ENCODE measurements at places on chromosomes 4 and X.

GRCh38 chrX:24563291-24564010 lies 83.7 kb downstream of the PCYT1B start:
- no peak for DNase-seq

GRCh38 chr4:139934057-139934707 lies 219.8 kb downstream of the MAML3 start:
- DNase-seq = no peak

DNA sequence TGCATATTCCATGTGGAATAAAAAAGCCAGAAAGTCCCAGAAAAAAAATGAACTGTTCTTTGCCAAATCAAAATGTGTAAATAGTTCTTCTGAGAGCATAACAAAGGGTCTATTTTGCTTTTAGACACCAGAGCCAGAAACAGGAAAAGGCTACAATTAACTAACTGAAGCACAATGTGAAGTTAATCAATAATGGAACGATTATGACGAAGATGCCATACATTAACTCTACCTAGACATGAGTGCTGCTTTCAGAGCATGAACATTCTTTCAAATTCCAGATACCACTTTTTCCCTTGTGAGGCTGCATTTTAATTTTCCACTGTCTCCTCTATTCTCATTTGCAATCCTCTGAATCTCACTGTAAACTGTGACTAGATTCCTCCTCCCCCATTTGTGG lies 48.7 kb upstream of the PHOX2B start:
- DNase-seq = no peak

DNA sequence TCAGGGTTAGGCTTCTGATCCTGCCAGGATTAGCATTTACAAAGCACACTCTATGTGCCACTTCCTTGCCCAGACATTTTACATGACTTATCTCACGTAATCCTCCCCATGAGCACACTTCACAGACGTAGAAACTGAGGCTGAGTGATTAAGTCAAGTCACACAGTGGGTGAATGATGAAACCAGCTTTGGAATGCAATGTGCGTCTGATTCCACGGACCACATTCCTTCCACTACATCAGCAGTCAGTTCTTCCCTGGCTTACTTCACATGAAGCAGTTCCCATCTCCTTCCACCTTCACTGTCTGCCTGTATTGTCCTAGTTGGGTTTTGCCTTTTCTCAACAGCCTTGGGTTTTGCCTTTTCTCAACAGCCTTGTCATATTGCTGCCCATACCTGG lies 134.3 kb upstream of the PPARGC1A start:
- DNase-seq = no peak

GRCh38 chr4:83599183-83599582 lies 63.3 kb downstream of the GPAT3 start:
- no peak for DNase-seq

- DNase-seq = no peak
These were observed 52.1 kb downstream of the CT47B1 start for GRCh38 chrX:120823556-120823955.

- DNase-seq = no peak
These were observed 56.1 kb upstream of the MSX1 start for GRCh38 chr4:4803216-4803911.

DNA sequence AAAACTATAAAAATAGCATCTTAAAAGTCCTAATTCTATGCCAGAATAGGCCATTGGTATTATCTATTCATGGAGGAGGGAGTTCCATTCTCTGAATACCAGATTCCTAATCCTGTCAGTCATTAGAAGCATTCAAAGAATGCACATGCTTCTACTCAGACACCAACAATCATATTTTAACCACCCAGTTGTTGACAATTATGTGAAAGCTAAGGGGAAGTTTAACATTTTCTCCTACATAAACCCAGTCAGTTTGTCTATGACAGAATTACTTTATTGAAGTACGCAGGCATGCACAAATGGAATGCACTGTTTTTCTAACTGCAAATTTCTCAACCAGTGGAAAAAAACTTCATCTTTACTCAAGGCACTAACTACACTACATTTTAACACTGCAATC lies 69.6 kb upstream of the MTNR1A start:
- no peak for DNase-seq

GRCh38 chr4:139455126-139455538 lies 1.2 kb downstream of the RAB33B start:
- no peak for DNase-seq

- no peak for DNase-seq
These were observed 22.8 kb upstream of the MAML3 start for GRCh38 chr4:140176735-140177134.

- no peak for DNase-seq
These were observed 72.5 kb downstream of the ACOX3 start for GRCh38 chr4:8368061-8368481.

DNA sequence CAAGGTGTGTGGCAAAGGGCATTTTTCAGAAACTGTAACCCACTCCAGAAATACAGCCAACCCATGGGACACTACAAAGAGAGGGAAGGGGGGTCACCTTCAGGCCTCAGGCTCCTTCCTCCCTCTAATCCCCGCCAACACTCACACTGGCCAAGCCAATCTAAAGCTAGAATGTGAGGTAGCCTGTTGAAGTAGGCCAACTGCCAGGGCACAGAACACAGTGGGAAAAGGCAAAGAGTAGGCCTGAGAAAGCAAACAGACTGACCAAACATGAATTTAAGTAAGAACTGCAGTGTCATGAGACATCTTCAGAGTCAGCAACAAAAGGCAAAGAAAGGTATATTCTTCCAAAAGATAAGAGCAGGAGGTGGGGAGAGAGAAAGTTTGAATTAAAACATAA lies 289.0 kb downstream of the HNRNPD start:
- DNase-seq = no peak

GRCh38 chrX:118152721-118153120 lies 36.1 kb upstream of the KLHL13 start:
- no peak for DNase-seq

- no peak for DNase-seq
These were observed 118.2 kb downstream of the PPP3CA start for GRCh38 chr4:101229116-101229515.

DNA sequence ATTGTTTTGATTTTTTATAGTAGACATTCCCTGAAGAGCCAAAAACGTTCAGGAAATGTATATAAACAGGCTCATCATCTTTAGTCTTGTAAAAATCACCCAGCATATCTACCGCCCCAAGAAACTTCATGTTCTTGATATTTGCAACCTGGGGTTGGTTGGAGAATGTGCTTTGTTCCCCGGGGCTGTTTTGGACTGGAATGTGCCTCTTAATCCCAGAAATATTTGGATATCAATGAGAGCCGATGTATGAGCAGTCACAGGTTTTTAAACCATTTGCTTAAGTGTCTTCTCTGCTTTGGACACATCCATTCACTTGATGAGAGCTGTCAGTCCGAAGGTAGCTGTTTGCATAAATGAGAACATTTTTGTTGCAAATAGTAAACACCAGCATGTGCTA lies 449.7 kb downstream of the PCDH7 start:
- DNase-seq = no peak

GRCh38 chr4:86452422-86452891 lies 92.6 kb upstream of the MAPK10 start:
- no peak for DNase-seq

DNA sequence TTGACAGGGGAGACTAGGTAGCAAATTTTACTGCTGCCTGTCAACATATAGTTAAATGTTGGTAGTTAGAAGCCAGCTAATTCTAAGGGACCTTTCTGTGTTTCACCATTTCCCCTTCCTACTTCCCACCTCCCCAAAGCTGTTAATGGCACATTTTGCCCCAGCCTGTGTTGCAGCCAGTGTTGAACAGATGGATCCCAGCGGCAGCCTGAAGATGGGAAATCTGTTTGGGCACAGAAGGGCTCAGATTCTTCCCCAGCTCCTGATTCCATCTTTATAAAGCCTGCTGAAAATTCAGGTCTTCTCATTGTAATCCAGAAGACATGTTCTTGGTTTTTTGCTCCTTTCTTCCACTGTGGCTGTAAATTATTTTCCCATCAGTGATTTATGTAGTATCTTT lies 89.0 kb downstream of the SPRY1 start:
- DNase-seq = no peak

- DNase-seq = no peak
These were observed 77.8 kb downstream of the KLHL13 start for GRCh38 chrX:118038614-118039365.

- DNase-seq = no peak
These were observed 182.0 kb upstream of the NEIL3 start for GRCh38 chr4:177127658-177128057.

- DNase-seq = no peak
These were observed 1.2 kb upstream of the QDPR start for GRCh38 chr4:17512973-17513665.

GRCh38 chrX:107374132-107374531 lies 75.3 kb upstream of the FRMPD3 start:
- DNase-seq = no peak

DNA sequence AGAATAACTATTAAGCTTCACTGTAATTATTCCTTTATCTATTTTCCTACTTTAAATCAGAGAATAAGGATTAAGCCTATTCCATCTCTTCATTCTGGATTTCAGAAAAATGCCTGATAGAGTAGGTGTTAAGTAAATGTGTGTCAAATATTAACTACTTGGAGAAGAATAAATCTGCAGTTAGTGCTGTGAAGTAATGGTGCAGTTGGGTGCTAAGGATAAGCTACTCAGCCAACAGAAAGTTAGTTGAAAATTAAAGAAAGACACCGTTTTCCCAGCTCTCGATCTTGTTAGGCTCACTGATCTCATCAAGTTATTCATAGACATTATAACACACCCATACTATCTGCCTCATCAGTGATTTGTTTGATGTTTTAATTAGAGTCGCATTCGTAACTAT lies 7.1 kb downstream of the PF4V1 start:
- no peak for DNase-seq

DNA sequence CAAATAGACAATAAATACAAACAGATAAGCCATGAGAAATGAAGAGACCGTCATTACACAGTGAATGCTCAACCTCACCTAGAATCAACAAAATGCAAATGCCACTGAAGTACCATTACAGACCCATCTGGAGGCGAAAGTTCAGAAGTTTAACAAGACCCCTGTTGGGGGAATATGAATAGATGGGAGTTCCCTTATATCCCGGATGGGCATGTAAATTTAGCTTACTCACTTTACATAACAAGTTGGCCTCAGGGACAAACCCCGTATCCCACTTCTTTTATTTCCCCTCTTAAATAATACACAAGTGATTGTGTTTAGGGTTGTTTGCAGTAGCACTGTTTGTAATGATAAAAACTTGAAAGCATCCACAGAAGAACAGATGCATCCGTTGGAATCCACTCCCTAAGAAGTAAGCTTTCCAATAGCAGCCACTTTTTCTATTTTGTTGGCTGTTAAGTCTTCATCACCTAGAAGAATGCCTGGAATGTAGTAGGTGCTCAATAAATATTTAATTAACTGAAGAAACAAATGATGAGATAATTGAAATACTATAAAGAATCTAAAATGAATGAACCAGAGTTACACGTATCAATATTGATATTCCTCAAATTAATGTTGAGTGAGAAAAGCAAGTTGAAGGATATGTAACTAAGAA lies 1076.3 kb upstream of the TENM3 start:
- DNase-seq = no peak

DNA sequence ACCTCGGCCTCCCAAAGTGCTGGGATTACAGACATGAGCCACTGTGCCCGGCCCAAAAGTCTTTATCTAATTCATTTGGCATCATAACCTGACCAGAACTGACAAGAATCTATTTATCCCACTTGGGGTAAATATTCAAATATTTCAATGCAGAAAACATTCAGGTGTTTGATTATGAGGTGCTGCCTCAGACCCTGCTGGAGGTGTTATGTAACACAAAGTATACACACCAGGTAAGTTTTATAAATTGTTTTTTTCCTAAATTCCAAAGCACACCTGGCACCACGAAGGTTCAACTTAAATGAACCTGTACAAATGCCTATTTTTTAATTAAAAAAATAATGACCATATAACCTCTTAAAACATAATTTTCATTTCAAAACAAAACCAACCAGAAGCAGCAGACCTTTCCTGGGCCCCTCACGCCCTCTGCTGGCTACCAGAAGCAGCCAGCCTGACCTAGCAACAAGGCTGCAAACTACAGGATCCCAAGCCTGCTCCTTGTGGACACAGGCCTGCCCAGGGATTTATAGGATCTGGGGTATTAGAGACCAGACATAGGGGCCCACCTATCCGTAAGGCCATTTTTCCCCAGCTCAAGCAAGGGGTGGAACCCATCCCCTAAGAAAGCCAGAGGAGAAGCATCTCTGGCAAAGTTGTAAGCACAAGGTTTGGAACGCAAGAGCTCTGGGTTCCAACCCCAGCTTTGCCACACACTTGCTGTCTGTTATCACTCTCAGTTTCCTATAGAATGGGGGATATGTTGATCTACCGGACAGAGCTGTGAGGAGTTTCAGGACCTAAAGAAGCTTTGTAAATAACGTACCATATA lies 11.7 kb downstream of the OTUD5 start:
- DNase-seq = no peak

GRCh38 chr4:105088110-105088879 lies 58.4 kb upstream of the TET2 start:
- no peak for DNase-seq

DNA sequence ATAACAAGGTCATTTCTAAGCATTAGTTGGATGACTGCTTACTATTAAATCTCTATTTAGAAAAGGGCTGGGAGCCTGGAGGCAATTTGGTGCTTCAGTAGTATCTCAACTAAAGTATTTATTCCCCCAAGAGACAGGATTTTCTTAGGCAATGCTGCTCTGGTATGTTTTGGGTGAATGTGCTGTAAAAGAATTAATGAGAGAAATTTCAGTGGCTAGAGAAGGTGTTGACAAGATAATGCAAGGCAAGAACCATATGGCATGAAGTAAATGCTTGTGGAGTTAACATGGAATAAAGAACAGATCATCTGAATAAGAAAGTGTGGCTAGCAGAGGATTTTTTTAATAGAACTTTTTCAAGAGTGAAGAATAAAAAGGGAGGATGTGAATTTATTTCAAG lies 3.9 kb downstream of the CYP2U1 start:
- DNase-seq = no peak

- DNase-seq = no peak
These were observed 30.8 kb downstream of the NDNF start for GRCh38 chr4:121041307-121042090.

GRCh38 chr4:79663865-79664264 lies 255.8 kb upstream of the GK2 start:
- no peak for DNase-seq

- DNase-seq = no peak
These were observed 9.0 kb downstream of the HMGB2 start for GRCh38 chr4:173325007-173325736.

- no peak for DNase-seq
These were observed 350.6 kb downstream of the CHIC1 start for GRCh38 chrX:73913580-73913979.

GRCh38 chrX:1387141-1387776 lies 4.7 kb downstream of the SLC25A6 start:
- DNase-seq = no peak

GRCh38 chrX:107823456-107823855 lies 2.2 kb upstream of the MID2 start:
- DNase-seq = no peak

GRCh38 chrX:153055871-153056749 lies at the start of gene PNMA3:
TSS of gene PNMA3 (plus strand) at chrX:153056470. CDS start at chrX:153057056, 586 bp downstream.
- no peak for DNase-seq

GRCh38 chr4:6917461-6918271 lies 8.0 kb downstream of the TBC1D14 start:
- no peak for DNase-seq

GRCh38 chrX:68824565-68825125 lies 4.2 kb upstream of the EFNB1 start:
- no peak for DNase-seq
